ENCODE measurements at places on chromosomes 7 and 10.

- no peak for DNase-seq
These were observed 62.6 kb upstream of the HECTD2 start for GRCh38 chr10:91347529-91347928.

- no peak for DNase-seq
These were observed 74.2 kb downstream of the EZH2 start for GRCh38 chr7:148809856-148810255.

- DNase-seq = no peak
These were observed 79.9 kb downstream of the PRKAG2 start for GRCh38 chr7:151796871-151797537.

- DNase-seq = no peak
These were observed 35.8 kb downstream of the ELFN1 start for GRCh38 chr7:1705856-1706255.

GRCh38 chr7:42180806-42181205 lies 56.2 kb downstream of the GLI3 start:
- no peak for DNase-seq

DNA sequence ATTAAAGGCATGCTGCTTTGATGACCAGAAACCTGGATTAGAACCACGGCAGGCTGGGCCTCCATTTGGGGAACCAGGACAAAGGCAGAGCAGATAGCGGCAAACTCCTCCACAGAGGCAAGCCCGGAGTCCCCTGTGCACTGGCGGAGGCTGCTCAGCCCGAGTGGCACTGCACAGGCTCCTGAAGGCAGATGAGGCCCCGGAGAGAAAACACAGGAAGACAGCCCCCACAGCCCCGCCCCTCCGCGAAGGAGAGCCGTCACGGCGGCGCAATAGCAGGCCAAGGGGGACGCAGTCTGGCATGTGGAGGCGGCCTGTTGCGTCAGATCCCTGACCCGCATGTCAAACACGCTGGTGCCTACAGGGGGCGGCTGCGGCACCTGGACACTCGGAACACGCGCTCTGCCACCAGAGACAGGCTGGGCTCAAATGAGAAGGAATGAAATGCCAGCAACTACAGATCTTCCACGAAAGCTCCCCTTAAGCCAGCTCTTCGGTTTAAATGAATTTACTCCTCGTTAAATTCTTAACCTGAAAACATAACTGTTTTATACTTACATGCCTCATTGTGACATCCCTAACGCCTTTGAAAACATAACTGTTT lies 128.5 kb downstream of the MAD1L1 start:
- peak; percentile 90 for DNase-seq

GRCh38 chr10:21304198-21304597 lies 221.3 kb downstream of the SKIDA1 start:
- DNase-seq = no peak

GRCh38 chr10:114859222-114859621 lies 37.6 kb downstream of the FHIP2A start:
- no peak for DNase-seq

GRCh38 chr7:50828801-50829200 lies 46.1 kb upstream of the GRB10 start:
- DNase-seq = no peak

DNA sequence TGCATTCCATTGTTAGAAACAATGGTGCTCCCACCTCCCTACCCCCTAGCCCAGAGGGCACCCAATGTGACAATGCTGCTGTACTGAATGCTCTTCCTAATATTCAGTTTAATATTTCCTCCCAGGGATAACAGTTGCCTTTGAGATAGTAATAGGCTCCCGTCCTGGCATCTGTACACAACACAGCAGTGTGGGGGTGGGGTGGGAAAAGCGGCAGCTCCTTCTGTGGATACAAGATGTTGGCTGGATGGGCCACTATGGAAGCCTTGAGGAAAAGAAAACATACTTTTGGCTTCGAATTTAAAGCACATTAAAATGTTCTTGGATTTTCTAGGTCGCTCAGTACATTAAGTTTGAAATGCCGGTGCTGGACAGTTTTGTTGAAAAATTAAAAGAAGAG lies 9.2 kb upstream of the ZNF22 start:
- DNase-seq = no peak

GRCh38 chr7:87082675-87083074 lies 23.2 kb upstream of the ELAPOR2 start:
- no peak for DNase-seq

DNA sequence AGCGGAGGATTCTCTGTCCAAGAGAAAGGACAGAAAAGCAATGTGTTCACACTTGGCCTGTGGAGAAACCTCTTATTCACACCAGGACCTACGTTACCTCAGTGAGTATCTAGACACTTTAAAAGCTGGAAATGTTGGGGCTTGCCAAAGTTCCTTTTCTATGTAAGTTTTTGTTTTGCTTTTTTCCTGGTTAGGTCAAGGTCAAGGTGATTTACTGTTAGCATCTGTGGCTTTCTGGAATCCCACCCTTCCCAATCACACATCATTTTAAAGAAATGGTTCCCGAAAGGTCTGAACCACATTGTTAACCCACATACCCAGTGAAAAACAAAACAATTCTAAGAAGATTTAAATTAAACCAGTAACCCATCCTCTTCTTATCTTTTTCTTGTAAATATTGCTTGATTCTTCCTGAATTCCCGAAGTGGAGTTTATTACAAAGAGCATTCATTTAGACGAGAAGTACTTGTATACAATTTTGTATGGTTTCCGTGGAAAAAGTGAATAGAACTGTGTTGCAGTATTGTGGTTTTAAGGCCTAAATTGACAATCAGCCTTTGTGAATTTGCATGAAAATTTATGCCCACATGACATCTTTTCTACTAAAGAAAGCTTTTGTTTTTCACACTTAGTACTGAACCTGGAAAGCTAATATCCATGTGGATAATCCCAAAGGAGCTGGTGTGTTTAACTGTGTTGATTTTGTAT lies 827.0 kb upstream of the IGFBP3 start:
- no peak for DNase-seq

DNA sequence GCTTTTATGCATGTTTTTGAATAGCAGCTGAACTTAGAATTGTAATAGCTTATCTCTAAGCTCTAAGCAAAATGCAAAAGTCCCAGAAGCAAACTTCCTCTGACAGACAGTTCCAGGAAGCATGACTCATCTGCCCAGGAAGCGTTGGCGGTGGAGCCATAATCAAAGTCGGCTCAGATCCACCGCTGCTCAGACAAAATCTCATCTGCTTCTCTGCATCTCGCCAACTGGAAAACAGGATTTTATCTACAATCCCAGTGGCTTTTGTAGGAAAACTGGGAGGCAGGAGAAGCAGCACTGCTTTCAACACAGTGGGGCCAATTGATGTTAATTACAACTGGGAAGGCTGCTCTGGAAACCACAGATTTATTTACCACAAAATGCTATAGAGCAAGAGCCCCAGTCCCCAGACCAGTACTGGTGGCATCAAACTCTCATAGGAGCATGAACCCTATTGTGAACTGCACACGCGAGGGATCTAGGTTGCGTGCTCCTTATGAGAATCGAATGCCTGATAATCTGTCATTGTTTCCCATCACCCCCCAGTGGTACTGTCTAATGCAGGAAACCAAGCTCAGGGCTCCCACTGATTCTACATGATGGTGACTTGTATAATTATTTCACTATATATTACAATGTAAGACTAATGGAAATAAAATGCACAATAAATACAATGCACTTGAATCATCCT lies 99.9 kb downstream of the CUBN start:
- DNase-seq = peak; percentile 60

GRCh38 chr10:49744924-49745605 lies 17.1 kb downstream of the OGDHL start:
- no peak for DNase-seq

GRCh38 chr7:33753881-33754525 lies 151.3 kb upstream of the BMPER start:
- DNase-seq = no peak

GRCh38 chr7:44376429-44377133 lies 51.2 kb upstream of the CAMK2B start:
- no peak for DNase-seq

GRCh38 chr10:51170518-51171245 lies 96.4 kb downstream of the PRKG1 start:
- no peak for DNase-seq

DNA sequence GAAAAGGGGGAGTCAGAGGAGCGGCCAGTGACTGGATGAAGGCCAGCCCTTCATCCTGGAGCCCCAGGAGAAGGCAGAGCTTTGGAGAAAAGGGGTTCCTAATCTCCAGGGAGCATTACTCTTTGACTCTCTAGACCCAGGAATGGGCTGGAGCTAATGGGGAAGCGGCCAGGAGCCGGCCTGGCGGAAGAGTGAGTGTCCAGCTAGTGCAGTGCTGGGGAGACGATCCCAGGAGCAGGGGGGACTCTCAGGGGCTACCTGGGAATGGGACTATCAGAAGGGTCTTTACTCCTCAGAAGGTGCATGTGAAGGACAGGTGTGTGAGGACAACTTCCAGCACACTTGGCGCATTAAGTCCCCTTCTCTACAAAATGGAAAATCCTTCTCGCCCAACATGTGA lies 2.4 kb upstream of the PAX2 start:
- DNase-seq = no peak

- DNase-seq = no peak
These were observed 41.4 kb upstream of the SNX10 start for GRCh38 chr7:26250239-26250638.

DNA sequence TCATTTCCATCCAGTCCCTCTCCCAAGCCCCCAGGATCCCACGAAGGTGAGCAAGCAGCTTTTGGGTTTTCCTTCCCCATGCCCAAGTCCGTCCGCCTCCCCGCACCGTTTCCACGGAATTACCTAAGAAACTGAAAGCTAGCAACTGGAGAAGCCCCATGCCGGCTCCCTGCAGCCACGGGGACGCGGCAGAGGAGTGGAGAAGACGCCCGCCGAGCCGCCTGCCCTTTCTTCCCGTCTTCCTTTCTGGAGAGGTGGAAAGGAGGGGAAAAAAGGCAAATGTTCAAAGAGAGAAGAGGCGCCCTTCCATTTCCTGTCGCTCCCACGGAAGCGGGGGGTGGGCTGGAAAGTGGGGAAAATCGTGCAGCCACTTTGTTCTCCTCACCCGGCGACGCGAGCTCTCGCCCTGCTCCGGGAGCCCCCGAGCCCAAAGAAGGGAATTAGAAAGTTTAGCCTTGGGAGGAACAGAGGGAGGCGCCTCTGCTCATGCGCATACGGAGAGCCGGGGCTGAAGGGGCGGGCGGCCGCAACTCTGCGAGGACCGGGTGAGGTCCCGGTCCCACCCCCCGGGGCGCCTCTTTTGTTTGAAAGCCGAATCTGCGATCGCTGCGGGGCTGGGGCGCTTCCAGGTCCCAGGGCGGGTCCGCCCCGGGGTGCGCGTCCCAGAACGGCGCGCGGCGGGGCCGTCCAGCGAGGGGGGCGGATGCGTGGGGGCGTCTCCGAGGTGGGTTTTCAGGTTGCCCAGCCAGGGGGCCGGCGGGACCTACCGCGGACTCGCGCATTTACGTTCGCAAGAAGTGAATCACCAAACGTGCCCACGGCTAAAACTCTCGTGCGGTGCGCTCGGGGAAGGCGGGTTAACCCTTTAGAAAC lies at the start of gene LAMB1:
Gene LAMB1, minus strand, starts transcription at position 436 of the 873 bp plus-strand sequence. Its CDS starts 276 bp downstream, at position 160.
- DNase-seq = peak; percentile 83

DNA sequence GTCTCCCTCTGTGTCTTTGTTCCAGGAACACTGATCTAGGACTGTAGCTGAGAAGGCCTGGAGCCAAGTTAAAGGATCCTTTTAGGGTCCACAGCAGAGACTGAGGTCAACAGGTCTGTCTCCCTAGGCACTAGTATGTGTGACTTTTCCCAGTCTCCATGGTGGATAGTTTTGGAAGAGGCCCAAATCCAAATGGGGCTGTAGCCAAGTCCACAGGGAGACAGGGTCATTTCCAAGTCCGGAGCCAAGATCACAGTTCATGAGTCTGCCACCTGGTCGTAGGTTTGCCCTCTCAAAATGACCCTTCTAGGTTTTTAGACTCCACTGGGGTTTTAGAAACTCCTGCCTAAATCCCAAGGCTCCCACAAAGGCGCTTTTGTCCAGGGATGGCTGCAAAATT lies 16.8 kb downstream of the ZNF277 start:
- no peak for DNase-seq

- no peak for DNase-seq
These were observed 95.4 kb upstream of the AFAP1L2 start for GRCh38 chr10:114499630-114500190.

DNA sequence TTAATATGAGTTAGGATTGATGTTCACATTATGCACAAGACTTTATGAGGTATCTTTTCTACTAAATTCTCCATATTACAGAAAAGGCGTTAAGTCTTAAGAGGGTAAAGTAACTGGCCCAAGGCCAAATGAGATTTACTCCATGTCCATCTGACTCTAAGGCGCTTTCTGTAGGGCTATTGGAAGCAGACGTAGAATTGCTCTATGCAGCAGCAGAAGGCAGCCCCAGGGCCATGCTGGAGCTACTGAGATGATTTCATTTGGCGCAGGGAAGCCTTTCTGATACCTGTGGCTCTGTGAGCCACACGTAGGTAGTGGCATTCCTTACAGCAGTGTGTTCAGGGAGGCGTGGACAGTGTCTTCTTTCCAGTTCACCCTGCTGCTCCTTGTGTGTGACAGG lies 133.1 kb downstream of the SH2D4B start:
- no peak for DNase-seq
